SJCRH30 (cell line): ENCODE measurements at places on chromosomes 16 and 17.

- DNase-seq = no peak
Measured at GRCh38 chr17:38601539-38602351, 4.0 kb downstream of the SRCIN1 start.

- DNase-seq = no peak
Measured at GRCh38 chr16:79404571-79404970, 196.0 kb downstream of the MAF start.

GRCh38 chr16:49366669-49367068 is 6.9 kb upstream of the C16orf78 start:
- DNase-seq = peak; percentile 48

GRCh38 chr17:66834919-66835454 is at the start of gene CACNG5:
CACNG5 (plus strand) TSS chr17:66835117; CDS start chr17:66877333, 42,216 bp downstream.
- DNase-seq = no peak

DNA sequence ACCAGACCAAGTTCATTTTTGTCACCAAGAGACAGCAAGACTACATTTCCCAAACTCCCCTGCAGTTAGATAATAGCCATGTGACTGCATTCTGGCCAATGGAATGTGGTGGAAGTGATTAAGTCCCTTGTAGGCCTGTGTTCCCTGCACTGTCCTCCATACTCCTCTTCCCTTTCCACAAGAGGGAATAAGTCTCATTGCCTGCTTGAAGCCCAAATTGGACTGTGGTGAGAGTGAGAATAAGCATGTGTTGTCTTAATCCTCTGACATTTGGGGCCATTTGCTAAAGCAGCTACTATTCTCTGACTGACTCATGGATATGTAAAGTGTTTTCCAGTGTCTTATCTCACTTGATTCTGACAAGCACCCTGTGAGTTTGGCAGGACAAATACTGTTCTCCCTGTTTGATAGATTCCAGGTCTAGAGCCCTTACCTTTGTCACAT is 20.7 kb downstream of the PIK3R6 start:
- DNase-seq = no peak

- no peak for DNase-seq
Measured at GRCh38 chr17:6064868-6065267, 5.3 kb upstream of the WSCD1 start.

- DNase-seq = no peak
Measured at GRCh38 chr16:77277571-77277970, 78.4 kb downstream of the SYCE1L start.

DNA sequence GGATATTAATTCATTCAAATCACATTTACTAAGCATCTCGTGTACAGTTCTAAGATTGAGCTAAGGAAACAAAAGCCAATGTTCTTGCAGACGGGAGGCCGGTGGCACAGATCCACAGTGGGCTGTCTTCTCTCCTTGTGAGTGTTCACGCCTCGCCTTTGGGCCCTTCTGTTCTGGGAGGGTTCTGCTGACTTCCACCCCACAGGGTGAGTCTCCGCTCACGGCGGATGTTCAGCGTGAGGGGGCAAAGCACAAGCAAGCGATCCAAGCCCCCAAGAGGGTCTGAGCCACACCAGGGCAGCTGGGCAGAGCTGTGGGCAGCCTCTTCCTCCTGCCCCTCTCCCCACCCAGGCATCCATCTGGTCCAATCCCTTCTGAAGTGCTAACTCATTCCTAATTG is 84.3 kb upstream of the DOC2B start:
- DNase-seq = no peak

DNA sequence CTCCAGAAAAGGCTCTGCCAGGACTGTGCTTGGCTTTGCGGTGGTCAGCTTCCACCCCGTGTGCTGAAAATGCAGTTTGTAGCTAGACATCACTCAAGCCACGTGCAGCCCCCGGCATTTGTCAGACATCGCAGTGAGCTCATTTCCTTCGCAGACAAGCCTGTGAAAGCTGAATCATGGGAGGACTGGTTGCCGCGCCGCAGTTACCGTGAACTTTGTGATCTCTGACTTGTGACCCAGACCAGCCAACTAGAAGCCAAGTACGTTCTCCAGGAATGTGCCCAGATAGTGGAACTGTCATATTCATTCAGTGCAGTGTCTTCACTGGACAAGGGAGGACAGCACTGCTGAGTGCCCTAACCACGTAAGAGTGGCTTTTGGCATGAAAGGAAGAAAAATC is 58.1 kb downstream of the NDE1 start:
- no peak for DNase-seq

GRCh38 chr16:65675161-65675560 is 553.3 kb upstream of the CDH11 start:
- no peak for DNase-seq

DNA sequence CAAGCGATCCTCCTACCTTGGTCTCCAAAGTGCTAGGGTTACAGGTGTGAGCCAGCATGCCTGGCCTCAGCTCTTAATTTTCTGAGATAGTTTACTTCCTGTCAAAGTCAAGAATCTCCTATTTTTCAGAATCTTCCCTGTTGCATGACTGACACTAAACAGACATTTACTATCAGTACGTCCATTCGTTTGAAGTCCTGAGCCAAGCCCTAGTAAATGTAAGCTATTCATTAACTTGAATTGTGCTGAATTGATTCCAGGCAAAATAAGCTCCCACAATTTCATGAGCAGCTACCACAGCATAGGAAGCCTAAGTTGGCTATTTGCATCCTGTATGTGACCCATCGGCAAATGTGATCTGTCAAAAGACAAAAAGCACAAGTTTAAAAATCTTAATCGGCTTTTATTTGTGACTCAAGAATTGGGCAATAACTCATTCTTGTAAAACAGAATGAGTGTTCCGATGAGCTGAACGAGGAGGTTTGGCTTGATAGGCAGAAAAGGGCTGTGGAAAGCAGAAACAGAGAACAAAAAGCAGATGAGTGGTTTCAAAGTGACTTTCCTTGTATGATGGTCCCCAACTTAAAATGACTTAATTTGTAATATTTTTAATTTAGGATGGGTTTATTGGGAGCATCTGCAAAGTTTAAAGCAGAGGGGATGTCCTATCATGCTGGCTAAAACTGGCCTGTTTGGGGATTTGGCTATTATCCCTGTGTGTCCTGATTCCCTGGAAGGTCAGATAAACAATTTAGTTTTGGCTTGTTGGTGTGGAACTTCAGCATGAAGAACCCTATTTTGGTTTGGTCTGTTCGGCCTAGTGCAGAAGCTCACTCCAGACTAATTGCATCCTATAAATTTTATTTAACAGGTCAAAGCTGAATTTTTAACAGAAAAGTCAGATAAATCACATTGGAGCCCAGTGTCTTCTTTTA is 14.2 kb downstream of the RNF112 start:
- no peak for DNase-seq

- DNase-seq = peak; percentile 56
Measured at GRCh38 chr17:19744922-19745757, 3.0 kb downstream of the ALDH3A1 start.

GRCh38 chr16:61684541-61684940 is 351.7 kb downstream of the CDH8 start:
- no peak for DNase-seq

DNA sequence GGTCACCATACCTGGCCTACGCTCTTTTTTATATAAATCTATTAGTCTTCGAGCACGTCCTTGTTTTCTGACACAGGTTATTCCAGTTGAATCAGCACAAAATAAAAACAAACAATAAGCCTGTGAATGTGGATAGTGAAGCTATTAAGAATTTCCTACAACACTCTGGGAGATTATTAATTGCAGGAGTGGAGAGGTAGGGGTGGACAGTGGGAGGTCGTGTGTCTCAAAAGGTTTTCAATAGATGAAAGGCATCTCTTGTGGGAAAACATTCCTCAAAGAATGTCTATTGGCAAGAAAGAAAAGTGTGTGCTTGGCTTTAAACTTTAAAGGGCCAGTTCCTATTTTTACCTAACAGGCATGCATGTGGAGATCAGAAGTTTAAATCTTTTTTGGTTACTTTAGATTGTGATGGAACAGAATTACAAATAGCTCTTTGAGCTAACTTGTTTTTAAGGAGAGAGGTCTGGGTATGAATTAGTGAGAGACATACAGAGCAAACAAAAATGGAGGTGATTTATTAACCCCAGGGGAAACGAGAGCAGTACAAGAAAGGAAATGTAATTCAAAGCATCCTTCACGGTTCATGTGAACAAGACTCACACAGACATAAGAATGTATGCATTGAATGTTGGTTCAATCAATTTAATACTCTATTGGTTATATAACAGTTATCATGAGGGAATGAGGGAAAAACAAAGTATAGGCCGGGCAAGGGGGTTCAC is 9.0 kb downstream of the SMYD4 start:
- DNase-seq = no peak

DNA sequence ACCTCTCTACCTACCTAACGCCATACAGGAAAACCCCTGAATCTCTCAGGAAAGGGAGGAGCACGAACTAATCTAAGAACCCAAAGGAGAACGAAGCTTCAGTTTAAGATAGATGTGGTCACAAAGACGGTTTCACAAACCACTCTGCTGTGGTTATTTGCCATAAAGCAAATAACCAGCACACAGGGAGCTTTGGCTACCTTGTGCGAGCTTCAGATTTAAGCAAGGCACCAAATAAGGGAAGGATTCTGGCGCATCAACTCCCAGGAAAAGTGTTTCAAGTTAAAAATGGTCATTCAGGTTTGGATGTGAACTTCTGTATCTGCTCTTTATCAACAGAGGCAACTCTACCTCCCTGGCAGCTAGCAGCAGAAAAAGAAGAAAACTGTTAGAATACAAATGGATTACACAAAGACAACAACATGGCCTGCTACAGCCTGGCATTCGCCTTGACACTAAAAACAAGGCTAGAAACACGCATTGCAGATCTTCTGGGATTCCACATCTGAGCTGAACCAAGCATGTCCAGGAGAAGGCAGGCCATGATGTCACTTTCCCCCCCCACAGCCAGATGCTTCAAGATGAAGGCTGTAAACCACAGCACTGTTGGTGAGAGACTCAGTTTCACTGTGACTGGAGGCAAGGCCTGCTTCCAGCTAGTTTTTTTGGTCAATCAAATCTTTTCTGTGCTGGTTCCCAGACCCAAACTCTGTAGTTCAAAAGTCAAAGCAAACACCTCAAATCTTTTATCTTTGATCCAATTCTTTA is 43.6 kb downstream of the SMG6 start:
- DNase-seq = peak; percentile 3

- DNase-seq = no peak
Measured at GRCh38 chr17:55432358-55433028, 10.9 kb upstream of the MMD start.

GRCh38 chr16:58842156-58842555 is 108.0 kb upstream of the GOT2 start:
- DNase-seq = no peak
